GM12878 (cell line): ENCODE measurements at places on chromosomes 6 and 20. TPM values are rescaled to one million over a fixed set of nuclear protein-coding genes. Genes with fewer than 3 reads are reported as not detected.

The CCDC170 gene
- total RNA-seq = 0.11 TPM in 1 of 2 replicates, not detected in the other

The HRH3 gene
- total RNA-seq = not detected in 2 replicates

The FNDC1 gene
- total RNA-seq = not detected in 2 replicates

DNA sequence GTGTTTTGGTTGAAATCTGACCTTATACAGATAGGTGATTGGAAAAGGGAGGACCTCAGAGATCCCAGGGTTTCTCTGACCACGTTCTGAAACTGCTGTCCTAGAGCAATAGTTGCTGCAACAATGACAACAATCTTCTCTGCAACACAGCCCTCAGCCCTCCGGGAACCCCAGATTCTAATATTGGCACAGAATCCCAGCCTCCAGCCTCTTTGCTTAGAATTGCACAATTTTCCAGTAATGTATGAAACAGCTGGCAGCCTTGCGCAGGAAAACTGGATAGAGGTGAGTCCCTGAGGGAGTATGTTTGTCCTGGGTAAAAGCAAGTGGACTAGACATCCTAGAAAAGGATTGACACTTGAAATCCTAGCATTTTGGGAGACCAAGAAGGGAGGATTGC is 30.4 kb upstream of the PNRC1 start:
- DNase-seq = no peak
- H3K27me3 ChIP-seq = no peaks in the 10 kb centered on the region
- no peak overlapping the region for H3K4me3 ChIP-seq
- no peaks in the 10 kb centered on the region for H3K4me1 ChIP-seq

- H3K36me3 ChIP-seq = no peaks in the 10 kb centered on the region
- no peak overlapping the region for H3K27ac ChIP-seq
- no peak overlapping the region for H3K4me3 ChIP-seq
- H3K4me1 ChIP-seq = no peaks in the 10 kb centered on the region
- no peaks in the 10 kb centered on the region for H3K27me3 ChIP-seq
- DNase-seq = no peak
Observed at GRCh38 chr20:6070829-6071695, 17.2 kb upstream of the LRRN4 start.

DNA sequence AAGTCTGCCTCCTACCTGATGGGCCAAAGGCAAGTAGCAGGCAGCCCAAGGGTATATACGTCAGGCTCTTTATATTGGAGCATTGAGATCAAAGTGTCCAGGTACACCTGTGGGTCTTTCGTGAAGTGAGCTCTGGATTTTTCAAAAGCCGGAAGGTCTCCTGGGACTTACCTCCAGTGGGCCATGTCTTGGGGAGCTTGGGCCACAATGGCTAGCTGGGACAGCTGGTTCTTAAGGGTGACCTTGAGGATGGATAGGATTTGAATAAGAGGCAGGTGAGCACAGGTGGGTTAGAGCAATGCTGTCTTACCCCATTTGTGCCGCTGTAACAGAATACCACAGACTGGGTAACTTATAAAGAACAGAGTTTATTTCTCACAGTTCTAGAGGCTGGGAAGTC is 153.4 kb downstream of the CDC5L start:
- no peak overlapping the region for H3K27ac ChIP-seq
- H3K27me3 ChIP-seq = peaks cover 2% of the 10 kb centered on the region; the same call in 1 of the 2 replicates
- DNase-seq = no peak
- no peaks in the 10 kb centered on the region for H3K36me3 ChIP-seq
- H3K4me3 ChIP-seq = no peak overlapping the region
- no peaks in the 10 kb centered on the region for H3K4me1 ChIP-seq

- H3K4me3 ChIP-seq = no peak overlapping the region
- no peaks in the 10 kb centered on the region for H3K36me3 ChIP-seq
- 0 out of 2 replicates have a peak, but pooled peaks cover 1% of the 10 kb centered on the region for H3K27me3 ChIP-seq
- H3K4me1 ChIP-seq = no peaks in the 10 kb centered on the region
- no peak overlapping the region for H3K27ac ChIP-seq
- DNase-seq = no peak
Observed at GRCh38 chr6:154496793-154497517, 13.5 kb downstream of the CNKSR3 start.
